Daoy (cell line): ENCODE measurements at places on chromosomes 4 and X.
A peak's percentile ranks its signal among the peaks of the same experiment; 100 is the strongest.

DNA sequence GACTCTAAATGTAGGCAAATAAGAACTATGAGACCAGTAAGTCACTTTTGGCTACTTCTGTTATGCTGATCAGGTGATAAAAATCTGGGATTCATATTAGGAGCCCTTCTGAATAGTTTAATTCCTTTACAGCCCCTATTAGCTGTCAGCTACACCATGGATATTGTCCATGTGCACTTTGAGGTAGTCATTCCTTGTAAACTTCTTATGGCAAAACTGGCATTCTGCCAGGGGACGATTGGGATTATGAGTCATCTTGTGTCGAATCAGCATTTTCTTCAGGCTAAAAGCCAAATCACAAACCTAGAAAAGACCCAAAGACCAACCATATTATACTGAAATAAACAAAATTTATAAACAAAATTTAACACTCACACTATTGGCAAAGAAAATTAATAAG is 227.6 kb downstream of the PRDM5 start:
- DNase-seq, result peak; percentile 55

GRCh38 chr4:147334478-147334877 is 146.4 kb upstream of the EDNRA start:
- no peak for DNase-seq

GRCh38 chr4:988726-989721 is 2.2 kb downstream of the IDUA start:
- no peak for DNase-seq

DNA sequence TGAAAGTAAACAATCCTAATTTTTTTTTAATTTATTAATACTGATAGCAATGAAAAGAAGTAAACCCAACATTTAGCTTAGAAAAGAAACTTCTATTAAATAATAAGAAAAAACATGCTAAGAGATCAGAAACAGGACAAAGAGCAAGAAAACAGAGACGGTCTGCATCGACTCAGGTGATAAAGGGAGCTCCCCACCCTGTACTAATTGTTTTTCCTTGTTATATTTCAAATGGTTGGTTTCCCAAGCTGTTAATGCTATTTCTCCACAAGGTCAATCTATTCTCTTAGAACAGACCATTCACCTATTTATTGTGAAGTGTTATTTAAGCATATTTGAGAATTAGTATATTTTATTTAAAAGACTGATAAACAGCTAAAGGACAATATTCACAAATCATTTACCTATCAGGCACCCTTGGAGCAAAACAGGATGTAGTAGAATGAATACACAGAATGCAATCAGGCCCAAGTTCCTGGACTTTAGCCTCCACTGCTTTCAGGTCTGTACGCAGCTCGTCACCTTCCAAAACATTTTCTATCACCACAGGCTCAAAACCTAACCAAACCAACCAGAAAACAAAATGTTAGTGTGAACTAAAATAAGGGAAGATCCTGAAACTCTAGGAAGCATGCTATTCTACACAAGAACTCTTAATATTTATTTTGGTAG is 5.5 kb downstream of the SEPSECS start:
- DNase-seq, result no peak
